Naive thymus-derived CD8-positive, alpha-beta T cell (primary cell): ENCODE measurements at places on chromosomes 1 and 21.
A peak's percentile ranks its signal among the peaks of the same experiment; 100 is the strongest.

DNA sequence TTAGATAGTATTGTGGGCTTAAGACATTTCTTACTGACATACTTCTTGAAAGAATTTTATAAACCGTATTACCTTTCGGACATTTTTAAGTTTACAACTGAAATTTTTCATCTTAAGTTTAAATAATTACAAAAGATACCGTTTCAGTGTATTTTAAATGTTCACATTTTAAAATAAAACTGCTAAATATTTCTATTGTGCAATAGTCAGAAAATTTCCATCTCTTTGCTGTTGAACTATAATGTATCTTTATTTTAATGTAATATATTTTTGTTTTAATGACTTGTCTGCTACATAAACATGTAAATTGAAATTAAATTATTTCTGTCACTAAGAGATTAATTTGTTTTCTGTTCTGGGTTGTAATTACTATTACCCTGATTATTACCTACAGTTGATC is 74.2 kb upstream of the KIAA1614 start:
- DNase-seq, result no peak

- no peak for DNase-seq
These were observed 468.1 kb downstream of the RPS6KC1 start for GRCh38 chr1:213519098-213519497.

DNA sequence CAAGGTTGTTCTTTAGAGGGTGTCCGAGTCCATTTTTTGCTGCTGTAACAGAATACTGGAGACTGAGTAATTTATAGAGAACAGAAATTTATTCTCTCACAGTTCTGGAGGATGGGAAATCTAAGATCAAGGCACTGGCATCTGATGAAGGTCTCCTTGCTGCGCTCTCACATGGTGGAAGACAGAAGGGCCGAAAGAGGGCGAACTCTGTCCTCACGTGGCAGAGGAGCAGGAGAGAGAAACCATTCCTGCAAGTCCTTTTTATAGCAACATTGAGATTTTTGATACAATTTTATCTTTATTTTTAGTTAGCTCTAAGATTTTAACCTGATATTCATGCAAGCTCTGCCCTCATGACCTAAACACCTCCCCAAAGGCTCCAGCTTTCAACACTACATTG is 48.3 kb downstream of the ATG4C start:
- DNase-seq, result no peak

DNA sequence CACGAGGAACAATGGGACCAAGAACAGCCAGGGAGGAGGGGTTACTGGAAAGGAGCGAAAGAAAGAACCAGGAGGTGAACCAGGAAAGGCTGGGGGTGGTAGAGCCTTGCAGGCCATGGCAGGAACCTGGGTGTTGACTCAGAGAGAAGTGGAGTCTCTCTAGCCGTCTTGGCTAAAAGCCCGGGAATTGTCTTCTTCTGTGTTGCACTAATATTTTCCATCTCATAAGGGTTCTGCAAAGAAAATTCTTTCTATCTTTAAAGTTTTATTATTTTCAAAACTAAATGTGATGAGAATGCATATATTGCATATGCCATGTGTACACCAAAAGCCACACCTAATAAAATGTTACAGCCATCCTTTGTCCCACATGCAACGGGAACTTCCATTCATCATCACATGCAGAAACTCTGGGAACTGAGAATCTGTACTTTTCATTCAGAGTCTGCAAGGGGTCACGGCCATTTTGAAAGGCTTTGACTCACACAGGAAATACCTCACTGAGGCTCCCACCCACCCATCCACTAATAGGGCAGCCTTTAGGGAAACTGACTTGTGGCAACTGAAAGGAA is 38.0 kb downstream of the ERG start:
- no peak for DNase-seq

- no peak for DNase-seq
These were observed 235.9 kb upstream of the DMRTA2 start for GRCh38 chr1:50659107-50659662.

GRCh38 chr1:69991644-69992043 is 213.7 kb downstream of the LRRC40 start:
- no peak for DNase-seq

DNA sequence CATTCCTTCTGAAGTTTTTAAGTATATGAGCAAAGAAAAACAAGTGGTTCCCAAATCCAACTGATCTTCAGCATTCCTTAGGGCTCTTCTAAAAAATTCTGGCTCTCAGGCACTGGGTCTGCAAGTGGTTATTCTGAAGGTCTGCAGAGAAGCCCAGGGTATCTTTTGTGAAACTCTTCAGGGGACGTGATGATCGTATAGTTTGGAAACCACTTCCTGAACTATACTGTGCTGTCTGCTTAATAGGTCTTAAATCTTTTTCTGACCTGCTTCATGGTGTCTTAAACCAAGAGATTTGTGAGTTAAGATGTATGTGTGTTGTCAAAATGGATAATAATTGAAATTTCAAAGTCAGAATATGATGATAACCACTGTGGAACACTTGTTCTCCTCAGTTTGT is 115.5 kb downstream of the LHX9 start:
- DNase-seq, result no peak

DNA sequence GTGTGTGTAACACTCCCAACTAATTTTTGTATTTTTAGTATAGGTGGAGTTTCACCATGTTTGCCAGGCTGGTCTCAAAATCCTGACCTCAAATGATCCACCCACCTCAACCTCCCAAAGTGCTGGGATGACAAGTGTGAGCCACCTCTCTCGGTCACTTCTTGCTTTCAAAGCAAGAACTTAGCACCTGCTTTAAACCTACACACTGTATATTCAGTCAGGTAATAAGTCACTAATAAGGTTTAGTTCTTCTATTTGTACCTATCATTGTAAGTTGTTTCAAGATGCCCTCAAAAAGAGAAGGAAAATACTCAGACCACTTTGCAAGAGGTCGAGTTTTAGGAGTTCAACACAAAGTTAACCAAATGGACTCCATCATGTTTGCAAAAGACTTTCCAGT is 431.3 kb downstream of the MRPL39 start:
- no peak for DNase-seq

DNA sequence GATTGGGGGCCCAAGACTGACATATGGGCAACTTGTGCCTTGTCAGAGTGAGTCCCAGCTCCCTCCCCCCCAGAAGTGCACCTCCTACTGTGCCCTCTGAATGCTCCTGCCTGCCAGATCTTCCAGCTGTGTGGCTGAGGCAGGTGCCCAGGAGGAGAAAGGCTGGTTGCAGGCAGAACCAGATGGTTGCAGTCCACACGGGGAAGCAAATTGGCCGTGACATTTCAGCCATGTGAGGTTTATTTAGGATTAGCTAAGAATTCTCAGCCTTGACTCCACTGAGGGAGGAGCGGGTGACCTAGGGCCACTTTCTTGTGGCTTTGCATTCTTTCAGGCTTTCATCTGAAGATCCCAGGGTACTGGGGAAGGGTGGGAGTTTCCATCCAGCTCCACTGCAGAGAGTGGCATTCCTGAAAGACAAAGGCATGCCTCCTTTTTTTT is 33.8 kb downstream of the PEX14 start:
- DNase-seq, result no peak

DNA sequence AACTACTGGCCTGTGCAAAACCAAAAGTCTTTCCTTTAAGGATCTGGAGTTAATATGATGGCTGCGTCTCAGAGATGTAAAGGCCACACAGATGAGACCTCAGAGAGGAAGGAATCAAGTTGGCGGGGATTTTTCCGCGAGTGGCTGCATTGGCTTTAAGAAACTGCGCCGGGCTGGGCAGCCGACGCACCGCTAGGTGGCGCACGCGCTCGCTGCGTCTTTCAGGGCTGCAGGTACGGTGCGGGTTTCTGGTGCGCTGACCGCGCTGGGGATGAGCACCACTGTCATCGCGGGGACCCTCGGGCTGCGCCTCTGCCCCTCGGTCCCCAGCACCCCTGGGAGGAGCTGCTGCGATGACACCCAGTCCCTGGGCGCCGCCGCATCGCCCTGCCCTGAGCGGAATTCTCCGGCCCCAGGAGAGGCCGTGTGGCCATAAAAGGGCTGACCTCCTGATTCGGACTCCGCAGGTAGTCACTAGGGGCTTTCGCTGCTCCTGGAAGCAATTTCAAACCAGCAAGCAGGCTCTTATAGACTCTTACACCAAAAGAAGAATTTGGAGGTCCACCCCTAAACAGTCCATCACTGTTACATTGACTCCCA is 241.0 kb downstream of the KCNJ6 start:
- DNase-seq, result no peak

GRCh38 chr1:53627666-53628065 is 111.3 kb downstream of the GLIS1 start:
- no peak for DNase-seq

DNA sequence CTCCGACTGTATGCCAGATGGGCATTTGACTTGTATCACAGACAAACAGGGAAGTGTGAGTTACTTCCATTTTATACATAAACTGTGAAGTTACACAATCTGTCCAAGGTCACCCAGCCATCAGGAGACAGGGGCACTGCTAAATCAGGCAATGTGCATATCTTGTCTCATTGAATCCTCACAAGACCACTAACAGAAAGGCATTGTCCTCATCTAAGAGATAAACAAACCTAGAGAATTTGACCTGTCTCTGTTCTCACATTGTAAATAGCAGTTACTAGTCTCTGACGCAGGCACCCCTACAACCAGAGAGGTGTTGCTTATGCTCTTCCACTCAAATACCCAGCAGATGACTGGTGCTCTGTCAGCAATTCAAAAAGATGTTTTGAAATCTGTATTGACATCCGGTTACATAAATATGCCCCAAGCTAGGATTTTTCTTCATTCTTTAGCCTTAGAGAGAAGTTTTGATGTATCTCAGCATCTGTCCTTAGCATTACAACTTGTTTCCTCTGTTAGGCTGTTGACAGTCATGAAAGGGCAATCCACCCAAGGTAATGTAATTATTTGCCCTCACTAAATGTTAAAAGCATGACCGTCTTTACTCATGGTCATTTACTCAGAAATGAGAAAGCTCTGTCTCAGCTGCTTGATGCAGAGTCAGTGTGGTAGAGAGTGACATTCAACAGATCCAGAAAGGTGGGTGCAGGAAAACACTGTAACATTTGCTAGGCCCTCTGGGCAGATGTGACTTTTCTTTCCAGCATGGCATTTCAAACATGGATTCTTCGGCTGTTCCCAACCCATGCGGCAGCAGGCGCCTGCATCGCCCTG is 51.9 kb upstream of the ZNF326 start:
- DNase-seq, result no peak

DNA sequence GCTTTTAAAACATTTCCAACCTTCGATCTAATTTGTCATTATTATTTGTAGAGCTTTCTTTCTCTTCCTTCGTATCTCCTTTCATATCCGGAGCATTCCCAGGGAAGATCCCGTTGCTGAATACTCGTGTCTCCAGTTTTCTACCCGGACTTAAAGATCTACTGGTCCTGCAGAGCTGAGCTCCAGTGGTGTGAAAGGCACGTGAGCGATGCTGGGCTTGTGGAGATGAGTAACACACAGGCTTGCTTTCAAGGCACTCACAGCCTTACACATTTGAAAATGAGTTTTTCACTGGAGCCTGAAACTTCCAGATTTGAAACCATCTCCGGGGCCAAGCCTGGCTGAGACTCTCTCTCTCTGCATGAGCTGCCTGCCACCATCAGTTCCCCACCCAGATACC is 428.3 kb downstream of the KIF26B start:
- DNase-seq, result no peak

DNA sequence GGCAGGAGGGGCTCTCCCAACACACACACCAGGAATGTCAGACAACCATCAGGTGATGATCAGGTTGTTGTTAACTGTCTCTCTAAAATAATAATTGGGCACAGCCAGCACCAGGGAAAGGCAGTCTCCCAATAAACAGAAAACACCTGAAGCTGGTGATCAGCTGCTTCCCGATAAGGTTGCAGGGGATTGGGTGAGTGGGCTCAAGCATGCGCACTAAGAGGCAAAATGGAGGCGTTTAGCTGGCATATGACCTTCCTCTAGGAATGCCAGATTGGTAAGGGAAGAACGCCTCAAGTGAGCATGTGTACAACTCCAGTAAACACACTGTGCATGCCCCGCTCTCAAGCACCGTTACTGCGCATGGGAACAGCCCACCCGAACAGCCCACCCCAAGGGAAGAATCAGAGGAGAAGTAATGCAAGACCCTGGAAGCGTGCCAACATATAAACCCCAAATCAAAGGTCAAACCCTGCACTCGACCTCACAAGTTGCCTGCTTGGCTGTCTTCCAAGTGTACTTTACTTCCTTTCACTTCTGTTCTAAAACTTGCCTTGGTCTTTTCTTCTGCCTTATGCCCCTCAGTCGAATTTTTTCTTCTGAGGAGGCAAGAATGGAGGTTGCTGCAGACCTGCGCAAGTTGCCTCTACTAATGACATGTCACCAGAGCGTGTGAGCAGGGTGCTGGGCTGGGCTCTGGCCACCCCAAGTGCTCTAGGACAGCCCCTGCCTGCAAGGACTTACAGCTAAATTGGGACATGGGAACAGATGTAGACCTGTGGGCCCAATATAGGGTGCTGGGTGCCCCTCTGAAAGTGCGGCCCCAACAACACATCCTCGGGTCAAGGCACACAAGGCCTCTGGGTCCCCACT is 200.8 kb downstream of the RHOU start:
- no peak for DNase-seq

DNA sequence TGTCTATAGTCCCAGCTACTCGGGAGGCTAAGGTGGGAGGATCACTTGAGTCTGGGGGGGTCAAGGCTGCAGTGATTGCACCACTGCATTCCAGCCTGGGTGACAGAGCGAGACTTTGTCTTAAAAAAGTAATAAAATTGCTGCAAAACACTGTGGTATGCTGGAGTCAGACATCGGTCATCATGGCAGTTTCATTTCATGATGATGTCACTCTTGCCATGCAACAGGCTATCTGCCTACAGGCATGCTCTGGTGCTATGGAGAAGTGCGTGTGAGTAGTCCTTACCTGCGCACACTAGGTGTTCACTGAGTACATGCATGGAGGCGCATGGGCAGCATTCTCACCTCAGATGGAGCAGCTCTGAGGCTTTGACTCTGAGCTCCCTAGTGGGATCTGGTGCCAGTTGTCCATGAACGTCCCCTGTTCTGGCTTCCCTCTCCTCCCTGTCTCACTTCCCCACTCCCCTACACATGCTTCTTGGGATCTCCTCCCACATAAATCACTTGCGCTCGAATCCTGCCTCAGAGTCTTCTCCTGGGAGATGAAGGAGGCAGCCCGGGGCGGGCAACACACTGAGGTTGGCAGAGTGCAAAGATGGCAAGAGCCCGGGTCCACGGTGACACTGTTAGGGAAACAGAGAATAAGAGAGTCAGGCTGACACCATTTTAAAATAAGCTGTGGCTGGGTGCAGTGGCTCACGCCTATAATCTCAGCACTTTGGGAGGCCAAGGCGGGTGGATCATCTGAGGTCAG is 10.4 kb upstream of the CELA3B start:
- DNase-seq, result no peak

GRCh38 chr1:10671090-10671489 is 125.4 kb downstream of the CASZ1 start:
- DNase-seq, result no peak

- no peak for DNase-seq
These were observed 3.6 kb downstream of the KCNJ6 start for GRCh38 chr21:37912616-37913015.

GRCh38 chr1:151060007-151060656 is at the start of gene MLLT11:
TSS of gene MLLT11 (plus strand) at chr1:151060397. CDS start at chr1:151067225, 6,828 bp downstream.
- DNase-seq, result peak; percentile 39

DNA sequence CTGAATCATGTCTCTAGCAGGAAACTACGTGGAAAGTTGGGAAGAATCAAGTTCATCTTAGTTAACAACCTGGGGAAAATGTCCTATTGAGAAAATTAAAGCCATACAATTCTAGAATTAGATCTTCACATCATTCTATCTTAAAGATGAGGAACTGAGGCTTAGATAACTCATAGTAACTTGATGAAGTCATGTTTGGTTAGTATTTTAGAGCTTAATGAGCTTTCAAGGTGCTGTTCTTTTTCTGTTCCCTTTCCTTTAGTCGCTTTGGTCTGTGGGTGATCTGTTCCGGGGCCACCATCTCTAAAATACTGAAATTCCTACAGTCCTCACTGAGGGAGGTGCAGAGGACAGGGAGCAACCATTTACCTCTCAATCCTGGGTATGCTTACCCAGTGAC is 4.3 kb upstream of the GLUL start:
- DNase-seq, result no peak
